ENCODE measurements at places on chromosomes 13 and 19. TPM values are rescaled to one million over a fixed set of nuclear protein-coding genes. Genes with fewer than 3 reads are reported as not detected.

- DNase-seq = no peak
Observed at GRCh38 chr13:20550799-20551198, 16.2 kb upstream of the IFT88 start.

DNA sequence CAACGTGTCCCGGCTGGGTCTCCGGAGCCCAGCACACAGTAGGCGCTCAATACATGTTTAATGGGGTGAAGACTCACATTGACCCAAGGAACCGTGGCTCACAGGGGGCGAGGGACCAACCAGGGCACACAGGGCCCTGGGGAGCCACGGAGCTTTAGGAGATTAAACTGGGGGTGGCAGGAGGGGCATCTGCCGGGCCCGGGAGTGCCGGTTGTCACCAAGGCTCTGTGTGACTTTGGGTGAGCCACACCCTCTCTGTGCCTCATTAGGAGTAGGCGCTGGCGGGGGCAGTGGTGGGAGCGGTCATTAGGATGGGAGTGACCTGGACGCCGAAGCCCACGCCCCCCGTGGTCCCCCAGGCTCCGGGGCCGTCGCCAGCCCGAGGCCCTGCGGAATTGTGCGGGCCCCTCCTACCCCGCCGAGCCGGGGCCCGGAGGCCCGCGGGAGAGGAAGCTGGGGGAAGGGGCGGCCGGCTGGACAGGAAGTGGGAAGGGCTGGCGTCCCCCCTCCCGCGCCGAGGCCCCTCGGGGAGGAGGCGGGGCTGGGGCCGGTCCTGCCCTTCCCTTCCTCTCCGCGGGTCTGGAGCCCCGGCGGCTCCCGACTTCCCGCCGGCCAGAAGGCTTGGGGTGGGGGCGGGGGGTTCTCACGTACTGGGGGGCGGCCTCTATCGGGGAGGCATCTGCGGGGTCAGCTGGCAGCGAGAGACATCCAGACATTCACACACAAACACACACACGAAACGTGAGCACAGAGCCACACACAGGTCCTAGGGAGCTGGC is 1.8 kb upstream of the SSBP4 start:
- peak; percentile 87 for DNase-seq

DNA sequence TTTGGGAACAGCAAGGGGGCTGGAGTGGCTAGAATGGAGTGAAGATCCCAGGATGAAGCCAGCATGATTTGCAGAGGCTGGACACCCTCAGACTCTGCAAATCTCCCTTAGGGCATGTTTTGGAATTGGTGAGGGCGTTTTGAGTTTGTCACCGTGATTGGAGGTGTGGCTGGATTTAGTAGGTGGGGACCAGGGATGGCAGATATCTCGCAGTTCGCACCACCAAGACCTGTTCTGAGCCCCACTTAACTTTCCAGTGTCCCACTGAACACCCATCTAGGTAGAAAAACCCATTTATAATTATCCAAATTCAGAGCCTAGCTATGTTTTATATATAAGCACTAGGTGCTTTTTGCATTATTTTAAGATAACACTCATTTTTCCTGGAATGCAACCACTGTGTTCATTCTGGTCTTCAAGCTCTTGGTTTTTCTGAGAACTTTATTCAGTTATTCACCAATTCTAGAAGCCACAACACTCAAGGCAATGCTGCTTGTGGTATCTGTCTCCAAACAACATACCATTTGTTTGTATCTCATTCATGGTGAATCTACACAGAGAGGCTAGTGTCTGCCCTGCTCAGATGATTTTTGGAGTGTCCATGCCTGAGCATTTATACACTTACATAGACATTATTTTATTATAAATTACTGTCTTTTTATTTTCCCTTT is 3.0 kb upstream of the NANOS2 start:
- no peak for DNase-seq

- no peak for DNase-seq
Observed at GRCh38 chr19:30745476-30745985, 373.3 kb downstream of the ZNF536 start.

GRCh38 chr19:8332976-8333766 is 9.9 kb downstream of the KANK3 start:
- no peak for DNase-seq

ZNF274 gene
- total RNA-seq = 5.2 TPM

CHAF1A gene
- 36.4 TPM for total RNA-seq

Data from SJSA1 (cell line).